ENCODE measurements at places on chromosomes 3 and 15.

DNA sequence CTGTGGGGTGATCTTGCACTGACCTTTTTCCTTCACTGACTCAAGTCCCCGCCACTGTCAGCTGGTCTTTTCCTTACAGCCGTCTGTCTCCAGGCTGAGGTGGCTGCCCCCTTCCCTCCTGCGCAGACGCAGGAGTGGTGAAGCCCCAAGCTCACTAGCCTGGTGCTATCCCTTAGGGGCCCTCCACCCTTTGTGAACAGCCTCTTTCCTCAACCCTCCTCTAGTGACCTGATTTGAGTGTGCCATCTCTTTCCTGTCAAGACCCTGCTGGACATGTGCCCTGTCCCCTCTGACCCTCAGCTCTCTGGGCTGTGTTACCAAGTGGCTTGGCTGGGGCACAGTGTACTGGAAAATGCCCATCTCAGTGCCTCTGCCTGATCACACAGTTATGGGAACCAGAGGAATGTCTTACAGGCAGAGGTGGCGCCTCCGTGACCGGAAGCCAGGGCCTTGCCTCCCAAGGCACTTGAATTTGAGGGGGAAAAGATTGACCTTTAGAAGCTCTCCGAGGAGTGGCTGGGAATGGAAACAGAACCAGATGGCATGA is 8.7 kb downstream of the KBTBD13 start:
- DNase-seq = no peak

GRCh38 chr3:1216856-1217255 is 124.0 kb downstream of the CNTN6 start:
- DNase-seq = no peak

DNA sequence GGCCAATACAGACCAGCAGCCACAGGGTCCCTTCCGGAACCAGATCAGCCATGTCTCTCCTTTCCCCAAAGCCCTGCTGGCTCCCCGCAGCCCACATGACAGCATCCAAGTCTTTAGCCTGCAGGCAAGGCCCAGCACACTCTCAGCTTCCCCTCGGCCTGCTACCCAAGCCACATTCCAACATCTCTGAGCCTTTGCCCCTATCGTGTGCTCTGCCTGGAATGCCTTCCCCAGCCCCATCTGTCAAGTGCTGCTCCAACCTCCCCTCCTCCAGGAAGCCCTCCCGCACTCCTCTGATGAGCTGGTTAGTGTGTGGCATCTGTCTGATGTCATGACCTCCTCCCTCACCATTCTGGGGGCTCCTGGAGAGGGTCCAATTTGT is 8.5 kb downstream of the PLXND1 start:
- DNase-seq = no peak

GRCh38 chr3:25350725-25351114 is 77.3 kb upstream of the RARB start:
- DNase-seq = no peak

DNA sequence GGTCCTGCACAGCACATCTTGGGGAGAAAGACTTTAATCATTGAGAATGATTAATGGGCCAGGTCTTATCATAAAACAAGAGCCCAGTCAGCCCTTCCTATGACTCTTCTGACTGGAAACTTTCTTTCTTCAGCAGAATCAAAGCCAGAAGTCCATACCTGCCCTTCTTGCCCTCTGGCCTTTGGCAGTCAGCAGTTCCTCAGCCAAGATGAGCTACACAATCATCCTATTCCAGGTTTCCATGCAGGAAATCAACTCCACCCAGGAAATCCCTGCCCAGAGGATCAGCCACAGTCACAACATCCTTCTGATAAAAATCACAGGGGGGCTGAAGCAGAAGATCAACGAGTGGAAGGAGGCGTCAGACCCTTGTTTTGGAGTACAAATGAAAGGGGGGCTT is 26.9 kb downstream of the ZNF589 start:
- DNase-seq = no peak

DNA sequence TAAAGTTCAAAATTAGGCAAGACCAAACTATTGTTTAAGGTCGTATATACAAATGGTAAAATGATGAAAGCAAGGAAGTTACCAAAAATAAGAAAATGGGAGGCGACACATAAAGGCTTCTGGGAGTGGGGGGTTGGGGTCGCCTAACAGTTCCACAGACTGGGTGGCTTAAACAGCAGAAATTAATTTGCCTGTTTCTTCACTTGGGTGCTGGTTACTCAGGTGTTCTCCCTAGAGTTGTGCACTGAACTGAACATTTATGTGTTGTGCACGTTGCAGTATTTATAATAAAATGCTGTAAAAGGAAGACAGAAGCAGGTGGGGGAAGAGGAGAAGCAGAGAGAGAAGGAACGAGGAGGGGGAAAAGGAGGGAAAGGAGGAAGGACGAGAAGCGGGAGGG is 10.5 kb upstream of the RNU6-1 start:
- no peak for DNase-seq

- DNase-seq = no peak
Measured at GRCh38 chr15:100633763-100634075, 31.3 kb downstream of the ASB7 start.

DNA sequence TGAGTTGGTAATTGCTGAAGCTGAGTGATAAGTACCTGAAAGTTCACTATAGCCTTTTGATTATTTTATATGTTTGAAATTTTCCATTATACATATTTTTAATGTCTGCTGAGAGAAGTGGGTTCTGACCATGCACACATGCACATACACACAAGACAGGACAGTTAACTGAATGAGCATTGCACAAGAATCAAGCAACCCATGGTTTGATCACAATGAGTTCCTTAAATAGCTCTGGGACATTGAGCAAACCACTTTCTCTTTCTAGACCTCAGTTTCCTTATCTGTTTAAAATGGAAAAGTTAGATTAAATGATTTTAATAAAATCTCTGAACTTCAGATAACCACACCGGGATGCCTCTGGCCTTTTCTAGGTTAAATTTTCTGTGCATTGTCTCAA is 26.7 kb downstream of the SNTN start:
- DNase-seq = no peak

GRCh38 chr3:181933052-181933618 is 221.4 kb downstream of the SOX2 start:
- DNase-seq = no peak

DNA sequence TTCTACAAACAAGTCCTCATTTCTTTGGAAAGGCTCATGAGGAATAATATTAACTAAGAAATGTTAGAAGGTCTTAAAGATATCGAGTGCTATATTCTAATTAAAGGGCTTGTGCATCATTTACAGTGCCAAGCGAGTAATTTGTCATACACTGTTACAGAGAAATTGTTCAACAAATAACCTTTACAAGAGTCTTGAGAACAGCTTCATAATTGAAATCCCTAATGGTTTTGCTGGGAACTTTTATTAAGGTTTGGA is 209.5 kb downstream of the MECOM start:
- DNase-seq = no peak

- DNase-seq = no peak
Measured at GRCh38 chr3:154794391-154794790, 285.7 kb upstream of the MME start.

DNA sequence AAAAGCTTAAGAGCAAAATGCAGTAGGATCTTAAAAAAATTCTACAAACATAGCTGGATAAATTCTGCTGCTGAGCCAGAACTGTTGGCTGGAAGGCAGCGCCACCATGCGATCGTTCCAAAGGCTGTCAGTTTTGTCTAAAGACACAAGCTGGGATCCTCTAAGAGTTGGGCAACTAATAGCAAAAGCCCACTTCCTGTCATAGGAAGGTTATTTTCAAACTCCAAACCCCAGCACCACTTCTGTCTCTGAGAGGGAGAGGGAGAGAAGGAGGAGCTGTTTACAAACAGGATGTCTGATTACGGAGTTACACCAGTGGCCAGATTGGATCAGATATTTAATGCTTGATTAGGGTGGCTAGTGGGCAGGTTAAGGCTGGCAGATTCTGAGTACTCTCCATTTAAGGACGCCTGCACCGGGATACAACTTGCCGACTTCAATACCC is 44.0 kb downstream of the EIF4E3 start:
- DNase-seq = peak; percentile 55

- peak; percentile 19 for DNase-seq
Measured at GRCh38 chr3:58349792-58350626, 17.3 kb downstream of the PXK start.

- no peak for DNase-seq
Measured at GRCh38 chr3:123021996-123022510, 5.5 kb downstream of the SEMA5B start.

GRCh38 chr3:32148351-32148750 is 41.9 kb downstream of the GPD1L start:
- no peak for DNase-seq

DNA sequence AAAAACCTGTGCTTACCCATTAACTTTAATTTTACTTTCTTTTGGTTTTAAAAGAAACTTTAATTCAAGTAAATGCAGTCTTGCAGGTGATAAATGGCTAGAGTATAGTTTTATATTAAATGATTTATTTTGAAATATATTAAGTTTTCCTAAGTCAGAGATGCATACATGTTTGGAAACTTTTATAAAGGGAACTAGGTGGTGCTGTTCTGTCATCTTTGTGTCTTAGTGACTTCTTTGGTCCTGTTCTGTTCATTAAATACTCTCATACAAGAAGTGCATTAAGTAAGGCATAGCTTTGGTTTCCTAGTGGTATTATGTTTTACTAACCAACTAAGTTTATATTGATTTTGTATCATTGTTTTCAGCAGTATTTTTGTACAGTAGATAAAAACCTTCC is 15.6 kb downstream of the CADM2 start:
- DNase-seq = no peak

- DNase-seq = no peak
Measured at GRCh38 chr15:29024662-29025061, 138.9 kb downstream of the APBA2 start.

DNA sequence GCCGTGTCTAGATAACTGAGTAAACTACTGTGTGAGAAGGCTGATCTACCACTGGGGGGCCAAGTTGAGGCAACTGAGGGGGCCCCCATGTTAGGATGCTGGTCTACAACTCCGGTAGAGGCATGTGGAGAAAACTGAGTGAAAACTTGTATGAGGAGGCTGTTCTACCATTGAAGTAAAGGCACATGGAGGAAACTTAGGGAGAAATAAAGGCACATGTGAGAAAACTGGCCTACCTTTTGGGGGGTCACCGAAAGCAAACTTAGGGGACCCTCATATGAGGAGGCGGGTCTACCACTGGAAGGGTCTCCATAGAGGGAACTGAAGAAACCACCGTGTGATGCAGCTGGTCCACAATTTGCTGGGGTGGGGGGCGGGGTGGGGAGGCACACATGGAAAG is 155.2 kb downstream of the FBLN2 start:
- DNase-seq = no peak

DNA sequence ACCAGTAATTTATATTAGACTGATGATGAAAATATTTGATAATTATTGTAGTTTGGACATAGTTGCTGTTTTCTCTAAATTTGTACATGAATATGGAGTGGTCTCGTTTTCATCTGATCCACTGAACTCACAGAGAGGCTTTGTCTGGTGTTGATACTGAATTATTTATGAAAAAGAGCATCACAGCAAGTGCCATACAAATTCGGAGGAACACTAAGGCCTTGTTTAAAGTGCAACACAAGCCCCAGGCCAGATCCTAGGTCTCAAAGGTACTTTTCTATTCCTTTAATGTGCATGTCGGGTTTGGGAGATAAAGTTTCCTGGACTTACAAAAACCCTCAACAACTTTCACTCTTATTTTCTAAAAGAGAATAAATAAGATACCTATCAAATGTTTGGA is 796.8 kb upstream of the EPHA6 start:
- no peak for DNase-seq

GRCh38 chr3:115246461-115247020 is 99.5 kb upstream of the ZBTB20 start:
- DNase-seq = no peak

GRCh38 chr15:51232581-51232980 is 105.8 kb downstream of the CYP19A1 start:
- no peak for DNase-seq

DNA sequence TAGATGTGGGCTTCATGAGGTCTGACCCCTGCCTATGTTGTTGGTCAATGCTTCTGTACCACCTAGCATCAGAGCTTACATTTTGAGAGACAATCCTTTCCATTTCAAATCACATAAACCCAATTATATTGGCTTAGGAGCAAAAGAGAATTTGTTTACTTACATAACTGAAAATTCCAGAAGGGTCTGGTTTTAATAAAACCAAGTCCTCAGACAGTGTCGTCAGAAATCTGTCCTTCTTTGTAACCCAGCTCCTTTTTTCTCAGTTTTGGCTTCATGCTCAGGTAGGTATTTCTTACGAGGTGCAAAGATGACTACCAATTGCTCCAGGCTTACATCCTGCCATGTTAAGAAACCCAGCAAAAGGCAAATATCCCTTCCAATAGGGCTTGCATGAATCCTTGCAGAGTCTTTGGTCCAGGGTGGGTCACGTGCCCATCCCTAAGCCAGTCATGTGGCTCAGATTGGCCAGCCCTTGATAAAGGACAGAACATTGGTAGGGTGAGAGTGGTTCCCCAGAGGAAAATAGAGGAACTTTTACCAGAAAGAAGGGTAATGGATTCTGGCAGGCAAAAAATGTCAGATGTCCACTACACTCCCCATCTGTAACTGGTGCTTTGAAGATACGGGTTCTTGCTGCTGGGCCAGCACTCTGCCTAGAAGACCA is 50.2 kb upstream of the VILL start:
- DNase-seq = no peak

DNA sequence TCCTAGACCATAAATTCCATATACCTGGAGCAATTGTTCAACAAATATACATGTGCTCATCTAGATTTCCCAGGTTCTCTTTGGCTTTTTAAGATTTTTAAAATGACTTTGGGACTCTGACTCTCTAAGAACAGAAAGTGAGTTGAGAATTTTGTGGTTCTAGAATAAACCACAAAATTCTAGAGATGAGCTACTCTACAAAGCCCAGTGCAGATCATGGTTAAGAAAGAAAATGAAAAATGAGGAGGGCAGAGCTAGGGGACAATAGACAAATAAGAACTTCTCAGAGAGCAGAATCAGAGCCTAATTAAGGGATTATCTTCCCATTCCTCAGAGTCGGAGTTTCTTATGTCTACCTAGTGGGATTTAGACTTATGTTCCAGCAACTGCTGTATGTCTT is 694.7 kb downstream of the ZNF385D start:
- no peak for DNase-seq

- peak; percentile 45 for DNase-seq
Measured at GRCh38 chr3:123067689-123068600, 1.1 kb downstream of the PDIA5 start.

GRCh38 chr3:46942076-46942475 is 34.5 kb downstream of the CCDC12 start:
- DNase-seq = no peak

DNA sequence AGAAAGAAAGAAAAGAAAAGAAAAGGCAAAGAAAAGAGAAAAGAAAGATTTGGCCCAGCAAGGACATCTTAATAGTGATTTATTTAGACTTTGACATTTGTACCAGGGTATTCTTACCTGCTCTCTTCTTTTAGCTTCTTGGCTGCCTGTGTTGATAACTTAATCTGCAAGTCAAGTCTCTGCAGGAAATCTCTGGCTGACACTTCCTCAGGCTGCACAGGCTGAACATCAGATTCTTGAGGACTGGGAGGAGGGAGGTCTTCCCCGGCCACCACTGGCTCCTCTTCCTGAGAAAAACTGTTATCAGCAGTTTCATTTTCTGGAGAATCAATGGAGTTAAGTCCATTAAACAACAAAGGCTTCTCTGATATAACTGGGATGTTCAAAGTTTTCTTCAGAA is 12.8 kb downstream of the LYSMD2 start:
- DNase-seq = no peak
